Stimulated activated CD8-positive, alpha-beta memory T cell treated with anti-CD3 and anti-CD28 coated beads, Interleukin-2, amount 100 ng/mL, for 48 hours (primary cell): ENCODE measurements at places on chromosomes 3 and 15.

DNA sequence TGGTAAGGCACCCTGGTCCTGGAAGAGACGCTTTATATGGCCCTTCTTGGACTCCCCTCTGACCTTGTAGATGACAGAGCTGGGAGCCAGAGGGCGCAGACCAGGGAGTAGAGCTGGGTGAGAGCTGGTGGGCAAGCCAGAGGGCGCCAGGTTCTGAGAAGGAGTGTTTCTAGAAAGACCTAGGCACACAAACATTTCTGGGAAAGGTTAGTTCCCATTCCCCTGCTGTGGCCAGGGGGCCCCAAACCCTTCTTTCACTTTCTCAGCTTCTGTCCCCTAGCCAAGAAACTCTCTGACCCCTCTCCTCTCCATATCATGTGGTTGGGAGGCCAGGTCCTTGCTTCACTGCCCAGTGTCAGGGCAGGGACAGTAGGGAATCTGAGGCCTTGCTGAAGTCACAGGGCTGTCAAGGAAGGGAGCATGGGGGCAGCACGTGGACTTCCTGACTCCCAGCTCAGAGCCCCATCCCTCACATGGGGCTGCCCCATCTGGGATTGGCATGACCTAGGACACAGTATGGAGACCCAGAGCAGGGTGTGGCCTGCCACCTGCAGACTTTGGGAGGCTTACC is 3.6 kb downstream of the HEMK1 start:
- DNase-seq, result no peak

- DNase-seq, result no peak
These were observed 1044.5 kb downstream of the NTRK3 start for GRCh38 chr15:87212041-87212440.

GRCh38 chr3:127440384-127440783 is 150.1 kb downstream of the TPRA1 start:
- DNase-seq, result no peak

GRCh38 chr3:193890016-193890897 is 245.7 kb upstream of the HES1 start:
- no peak for DNase-seq

- DNase-seq, result no peak
These were observed 226.6 kb upstream of the TLE3 start for GRCh38 chr15:70324001-70324974.

- DNase-seq, result peak; percentile 13
These were observed 56.6 kb upstream of the PRTG start for GRCh38 chr15:55799291-55800212.

DNA sequence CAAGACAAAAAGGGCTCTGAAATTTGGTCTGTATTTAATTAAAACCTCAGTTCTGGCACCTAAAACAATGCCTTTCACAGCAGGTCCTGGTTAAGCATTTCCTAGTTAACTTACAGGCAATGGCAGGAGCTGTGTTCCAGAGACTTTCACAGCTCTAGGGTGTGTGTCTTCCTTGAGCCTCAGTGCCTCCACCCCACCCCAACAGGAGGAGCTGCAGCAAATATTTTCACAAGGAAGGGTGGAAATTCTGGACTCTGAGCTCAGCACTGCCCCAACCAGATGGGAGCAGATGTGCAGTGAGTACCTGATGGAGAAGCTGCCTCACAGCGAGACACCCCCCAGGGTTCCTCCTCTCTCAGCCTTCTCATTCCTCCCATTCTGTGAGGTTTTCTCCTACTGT is 106.3 kb upstream of the SPATA12 start:
- no peak for DNase-seq

DNA sequence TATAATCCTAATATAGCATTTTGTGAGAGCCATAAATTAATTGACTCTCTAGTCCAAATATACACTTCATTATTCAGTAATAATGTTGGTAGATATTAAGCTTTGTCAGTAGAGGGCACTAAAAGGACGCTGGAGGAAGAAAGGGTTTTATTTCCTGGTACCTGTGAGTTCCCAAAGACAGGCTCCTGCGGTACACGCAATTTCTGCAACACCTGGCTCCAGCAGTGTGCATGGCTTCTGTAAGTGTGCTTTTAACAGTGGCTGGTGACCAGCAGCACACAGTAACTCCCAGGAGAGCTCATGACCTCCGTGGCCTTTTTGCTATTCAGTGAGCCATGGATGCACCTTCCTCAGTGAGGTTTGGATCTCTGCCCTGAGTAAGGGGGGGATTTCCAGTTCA is 338.3 kb upstream of the ZNF385D start:
- DNase-seq, result no peak

- no peak for DNase-seq
These were observed 73.4 kb downstream of the THBS1 start for GRCh38 chr15:39654304-39654703.

DNA sequence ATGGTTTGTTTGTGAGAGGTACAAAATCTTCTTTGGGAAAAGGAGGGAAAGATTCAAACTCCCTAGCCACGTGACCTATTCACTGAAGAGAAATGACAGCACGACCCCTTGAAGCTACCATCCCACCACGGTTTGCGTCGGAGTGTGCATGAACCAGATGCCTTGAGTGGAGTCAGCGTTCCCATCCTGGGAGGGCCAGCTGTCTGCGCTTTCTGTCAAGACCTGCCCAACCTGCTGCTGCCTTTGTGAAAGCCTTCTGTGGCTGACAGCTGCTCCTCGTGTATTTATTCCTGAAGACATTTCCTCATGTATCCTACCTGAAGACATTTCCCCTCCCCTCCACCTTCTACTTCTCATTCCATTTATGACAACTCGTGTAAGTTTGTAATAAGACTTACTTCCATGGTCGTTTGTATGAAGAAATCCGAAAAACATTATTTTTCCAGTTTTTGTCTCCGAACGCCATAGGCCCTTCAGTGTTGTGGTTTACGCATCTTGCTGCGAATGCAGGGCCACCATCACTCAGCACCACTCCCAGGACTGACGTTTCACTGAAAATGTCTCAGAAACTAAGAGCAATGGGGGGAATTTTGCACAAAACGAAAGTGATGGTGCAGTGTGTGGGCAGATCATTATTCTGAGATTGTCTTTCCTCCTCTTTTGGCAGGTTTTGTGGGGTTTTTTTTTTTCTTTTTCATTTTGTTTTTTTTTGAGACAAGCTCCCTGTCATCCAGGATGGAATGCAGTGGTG is 18.9 kb downstream of the EBLN2 start:
- DNase-seq, result peak; percentile 11

- no peak for DNase-seq
These were observed 254.4 kb upstream of the TLE3 start for GRCh38 chr15:70351941-70352774.

DNA sequence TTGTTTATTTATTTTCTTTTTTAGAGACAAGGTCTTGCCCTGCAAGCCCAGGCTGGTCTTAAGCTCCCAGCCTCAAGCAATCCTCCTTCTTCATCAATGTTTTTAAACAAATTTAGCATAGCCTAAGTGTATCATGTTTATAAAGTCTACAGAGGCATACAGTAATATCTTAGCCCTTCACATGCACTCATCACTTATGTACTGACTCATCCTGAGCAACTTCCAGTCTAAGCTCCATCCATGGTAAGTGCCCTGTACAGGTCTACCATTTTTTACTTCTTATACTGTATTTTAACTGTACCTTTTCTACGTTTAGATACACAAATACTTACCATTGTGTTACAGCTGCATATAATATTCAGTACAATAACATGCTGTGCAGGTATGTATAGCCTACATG is 860.0 kb downstream of the FHIT start:
- DNase-seq, result no peak

GRCh38 chr3:114320246-114320645 is 26.4 kb downstream of the TIGIT start:
- no peak for DNase-seq

- DNase-seq, result no peak
These were observed 2.4 kb upstream of the AADAC start for GRCh38 chr3:151811474-151811873.

DNA sequence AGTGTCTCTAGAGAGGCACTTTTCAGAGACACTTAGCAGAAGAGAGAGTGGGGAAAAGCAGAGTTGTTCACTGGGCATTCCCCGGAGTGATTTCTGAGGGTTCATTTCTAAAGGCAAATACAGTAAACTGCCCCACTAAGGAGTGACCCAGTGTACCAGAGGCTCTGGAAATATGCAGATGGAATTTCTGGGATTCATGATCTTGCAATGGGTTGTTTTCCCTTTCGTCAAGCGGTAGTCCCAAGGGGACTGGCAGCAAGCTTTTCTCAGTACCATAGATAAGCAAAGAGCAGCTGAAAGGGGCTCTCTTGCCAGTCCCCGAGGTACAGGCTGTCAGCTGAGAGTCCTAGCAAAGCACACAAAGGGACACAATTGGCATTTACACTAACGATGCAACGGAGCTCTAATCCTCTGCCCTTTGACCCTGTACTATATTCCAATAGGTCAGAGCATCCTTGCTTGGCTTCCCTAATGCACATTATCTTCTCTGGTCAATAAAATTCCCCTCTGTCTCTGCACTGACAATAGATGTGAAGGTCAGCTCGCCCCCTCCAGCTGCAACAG is 155.6 kb downstream of the SEMA6D start:
- DNase-seq, result no peak

- no peak for DNase-seq
These were observed 2.2 kb downstream of the MBNL1 start for GRCh38 chr3:152270937-152271336.

DNA sequence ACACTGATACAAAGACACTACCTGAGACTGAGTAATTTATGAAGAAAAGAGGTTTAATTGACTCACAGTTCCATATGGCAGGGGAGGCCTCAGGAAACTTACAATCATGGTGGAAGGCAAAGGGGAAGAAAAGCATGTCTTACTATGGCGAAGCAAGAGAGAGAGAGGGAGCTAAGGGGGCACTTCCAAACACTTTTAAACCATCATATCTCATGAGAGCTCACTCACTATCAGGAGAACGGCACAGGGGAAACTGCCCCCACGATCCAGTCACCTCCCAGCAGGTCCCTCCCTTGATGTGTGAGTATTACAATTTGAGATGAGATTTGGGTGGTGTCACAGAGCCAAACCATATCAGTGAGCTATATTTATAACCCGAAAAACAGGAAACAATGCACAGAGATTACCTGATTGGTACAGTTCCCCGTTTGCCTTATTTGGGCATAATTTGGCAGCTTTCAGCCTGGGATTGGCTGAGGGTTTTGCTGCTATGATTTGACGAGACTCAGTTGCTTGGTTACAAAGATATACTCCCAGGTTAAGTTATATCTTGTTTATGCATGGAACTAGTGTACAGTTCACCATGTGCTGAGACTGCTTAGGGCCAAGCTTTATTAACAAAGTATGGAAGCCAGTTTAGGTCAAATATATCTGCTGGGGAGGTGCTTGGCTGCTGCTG is 184.2 kb downstream of the NR2F2 start:
- no peak for DNase-seq

GRCh38 chr3:108097322-108098002 is 6.6 kb upstream of the CD47 start:
- no peak for DNase-seq

DNA sequence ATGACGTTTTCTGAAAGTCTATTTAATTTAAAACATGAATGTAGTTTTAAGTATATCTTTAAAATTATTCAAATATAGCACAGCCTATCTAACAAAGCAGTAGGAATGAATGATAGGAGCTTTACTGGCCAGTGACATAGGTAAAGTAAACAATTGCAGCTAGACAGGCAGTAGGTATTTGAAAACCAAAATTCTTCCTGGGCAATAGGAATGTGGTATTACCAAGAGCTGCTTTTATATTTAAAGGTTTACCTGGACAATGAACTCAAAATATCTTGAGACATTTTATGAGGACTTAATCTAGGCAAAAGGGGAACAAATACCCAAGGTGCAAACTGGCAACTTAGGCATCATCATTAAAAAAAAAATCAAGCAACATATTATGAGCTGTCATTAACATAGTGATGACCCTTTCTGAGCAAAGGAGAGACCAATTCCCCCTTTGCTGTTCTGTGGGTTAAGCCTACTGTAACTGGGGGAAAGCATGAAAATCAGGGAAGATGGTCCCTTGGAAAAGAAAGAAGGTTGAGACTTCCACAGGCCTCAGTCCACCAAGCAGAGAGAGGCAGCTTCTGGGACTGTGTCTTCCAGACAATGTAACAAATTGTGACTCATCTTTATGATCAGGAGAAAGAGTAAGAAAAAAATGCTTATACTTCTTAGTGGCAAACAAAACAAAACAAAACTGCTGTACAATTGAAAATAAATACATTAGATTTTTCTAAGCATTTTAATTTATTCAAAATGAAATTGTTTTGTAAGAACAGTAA is 12.9 kb downstream of the ISL2 start:
- no peak for DNase-seq
